ENCODE measurements at places on chromosomes 7 and 10. TPM values are rescaled to one million over a fixed set of nuclear protein-coding genes. Genes with fewer than 3 reads are reported as not detected.

NPC1L1 gene
- under 0.01 TPM for total RNA-seq

HOXA5 gene
- 22.1 TPM for total RNA-seq

TMEM236 gene
- total RNA-seq, result 0.17 TPM

PTF1A gene
- not detected for total RNA-seq

MET gene
- total RNA-seq, result 29.8 TPM

SDK1 gene
- 8.6 TPM for total RNA-seq

TBXAS1 gene
- total RNA-seq, result 2.1 TPM

PIP gene
- not detected for total RNA-seq

SPDYE8 gene
- total RNA-seq, result not detected

NAT16 gene
- total RNA-seq, result not detected

ZNF680 gene
- total RNA-seq, result 10.1 TPM

GRB10 gene
- 64.1 TPM for total RNA-seq

ALOX5 gene
- not detected for total RNA-seq

NUDT5 gene
- total RNA-seq, result 58.0 TPM

GIMAP1 gene
- under 0.01 TPM for total RNA-seq

RET gene
- total RNA-seq, result 0.77 TPM

C7orf57 gene
- not detected for total RNA-seq

CC2D2B gene
- 0.33 TPM for total RNA-seq

OGA gene
- 193 TPM for total RNA-seq

PAPSS2 gene
- 102 TPM for total RNA-seq

CYP3A4 gene
- not detected for total RNA-seq

METTL27 gene
- total RNA-seq, result 4.9 TPM

INSYN2A gene
- total RNA-seq, result 0.66 TPM

PCGF6 gene
- 8.9 TPM for total RNA-seq

GHRHR gene
- total RNA-seq, result not detected

CYCS gene
- 25.7 TPM for total RNA-seq

OR2A7 gene
- total RNA-seq, result 0.50 TPM

MSS51 gene
- total RNA-seq, result 1.5 TPM

NCF1 gene
- total RNA-seq, result under 0.01 TPM

SLC18A3 gene
- total RNA-seq, result not detected

ZNF107 gene
- 1.0 TPM for total RNA-seq

CACNA2D1 gene
- total RNA-seq, result 64.4 TPM

MSMB gene
- not detected for total RNA-seq

ANKRD7 gene
- 2.8 TPM for total RNA-seq

IDI2 gene
- not detected for total RNA-seq

TCTN3 gene
- 30.3 TPM for total RNA-seq

UPK3BL2 gene
- total RNA-seq, result 1.0 TPM

DNAH11 gene
- total RNA-seq, result 0.33 TPM

AS3MT gene
- 8.1 TPM for total RNA-seq

CYP3A7 gene
- total RNA-seq, result 37.8 TPM

PDE6C gene
- total RNA-seq, result not detected

SMKR1 gene
- total RNA-seq, result 0.51 TPM

VSTM4 gene
- total RNA-seq, result 4.4 TPM

ZNF438 gene
- total RNA-seq, result 3.9 TPM

ELN gene
- 2.1 TPM for total RNA-seq

STAG3 gene
- total RNA-seq, result 0.50 TPM

All from fibroblast of lung (primary cell).